ENCODE measurements at places on chromosomes 2 and 18.

DNA sequence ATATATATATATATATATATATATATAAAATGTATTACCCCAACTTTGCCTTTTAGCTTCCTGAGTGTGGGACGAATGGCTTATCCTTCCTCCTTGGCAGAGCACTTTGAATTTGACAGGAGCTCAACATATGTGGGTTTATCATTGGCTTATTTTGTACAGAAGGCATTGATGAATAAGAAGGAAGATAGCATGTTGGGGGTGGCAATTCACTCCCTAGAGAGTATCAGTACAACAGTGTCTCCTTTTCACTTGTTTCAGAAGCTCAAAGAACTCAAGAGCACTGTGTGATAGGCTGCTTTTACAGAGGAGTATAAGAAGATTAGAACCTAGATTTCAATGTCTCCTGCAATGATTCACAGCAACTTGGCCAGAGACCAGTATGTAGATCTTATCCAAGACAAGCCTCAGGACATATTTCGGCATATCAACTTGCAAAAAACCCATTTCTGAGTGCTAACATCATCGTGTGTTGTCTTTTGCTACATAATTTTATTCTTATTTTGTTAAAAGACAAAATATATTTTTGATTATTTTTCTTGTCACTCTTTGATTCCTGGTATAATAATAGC lies 345.8 kb downstream of the SOCS6 start:
- no peak for DNase-seq

DNA sequence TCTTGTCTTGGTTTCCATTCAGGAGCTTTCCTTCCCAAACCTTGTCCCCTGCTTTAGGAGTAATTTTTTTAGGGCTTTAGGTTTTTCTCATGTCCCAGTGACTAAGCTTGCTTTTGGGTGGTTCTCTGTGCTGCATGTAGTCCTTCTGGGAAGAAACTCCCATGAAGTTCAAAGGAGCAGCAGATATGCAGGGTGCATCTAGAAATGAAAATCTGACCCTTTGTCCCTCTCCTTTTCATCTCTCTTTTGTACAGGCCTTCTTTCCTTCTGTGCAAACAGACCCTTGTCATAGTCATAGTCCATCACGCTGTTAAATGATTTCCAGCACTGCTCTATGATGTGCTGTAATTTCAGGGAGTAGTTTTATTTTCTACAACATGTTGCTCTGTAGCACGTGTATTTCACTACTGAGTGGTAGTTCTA lies 20.4 kb downstream of the FMNL2 start:
- DNase-seq: no peak

DNA sequence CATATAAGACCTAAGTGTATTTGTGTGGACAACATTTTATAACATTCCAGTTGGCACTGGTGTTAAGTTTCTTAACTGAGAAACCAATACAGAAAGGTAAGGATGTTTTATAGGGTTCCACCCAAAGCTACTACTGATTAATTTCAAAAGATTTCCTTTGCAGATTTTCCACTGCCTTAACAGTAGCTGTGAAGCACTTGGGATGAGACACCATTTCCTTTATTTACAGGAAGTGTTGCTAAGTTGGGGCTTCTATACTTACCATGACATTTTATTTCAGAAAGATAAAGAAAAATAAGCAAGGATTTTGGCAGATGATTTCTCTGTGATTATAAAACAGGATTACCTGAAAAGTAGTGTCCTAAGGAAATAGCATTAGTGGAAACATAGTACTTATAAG lies 234.3 kb downstream of the CALCRL start:
- no peak for DNase-seq

DNA sequence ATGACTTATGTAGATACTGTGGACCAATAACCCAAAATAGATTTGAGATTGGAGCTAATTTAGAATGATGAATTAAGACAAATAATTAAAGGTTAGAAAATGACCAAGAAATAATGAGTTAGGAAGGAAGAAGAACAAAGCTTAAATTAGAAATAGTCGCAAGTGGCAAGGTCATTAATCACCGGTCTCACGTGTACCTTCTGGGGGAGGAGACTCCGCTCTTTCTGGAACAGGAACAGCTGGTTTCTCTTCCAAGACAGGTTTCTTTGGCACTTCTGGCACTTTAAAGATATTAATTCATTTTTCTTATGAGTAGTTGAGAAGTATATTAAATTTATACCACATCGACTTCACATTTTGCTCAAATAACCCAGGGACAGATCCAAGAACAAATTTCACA lies 156.7 kb downstream of the TTN start:
- no peak for DNase-seq

DNA sequence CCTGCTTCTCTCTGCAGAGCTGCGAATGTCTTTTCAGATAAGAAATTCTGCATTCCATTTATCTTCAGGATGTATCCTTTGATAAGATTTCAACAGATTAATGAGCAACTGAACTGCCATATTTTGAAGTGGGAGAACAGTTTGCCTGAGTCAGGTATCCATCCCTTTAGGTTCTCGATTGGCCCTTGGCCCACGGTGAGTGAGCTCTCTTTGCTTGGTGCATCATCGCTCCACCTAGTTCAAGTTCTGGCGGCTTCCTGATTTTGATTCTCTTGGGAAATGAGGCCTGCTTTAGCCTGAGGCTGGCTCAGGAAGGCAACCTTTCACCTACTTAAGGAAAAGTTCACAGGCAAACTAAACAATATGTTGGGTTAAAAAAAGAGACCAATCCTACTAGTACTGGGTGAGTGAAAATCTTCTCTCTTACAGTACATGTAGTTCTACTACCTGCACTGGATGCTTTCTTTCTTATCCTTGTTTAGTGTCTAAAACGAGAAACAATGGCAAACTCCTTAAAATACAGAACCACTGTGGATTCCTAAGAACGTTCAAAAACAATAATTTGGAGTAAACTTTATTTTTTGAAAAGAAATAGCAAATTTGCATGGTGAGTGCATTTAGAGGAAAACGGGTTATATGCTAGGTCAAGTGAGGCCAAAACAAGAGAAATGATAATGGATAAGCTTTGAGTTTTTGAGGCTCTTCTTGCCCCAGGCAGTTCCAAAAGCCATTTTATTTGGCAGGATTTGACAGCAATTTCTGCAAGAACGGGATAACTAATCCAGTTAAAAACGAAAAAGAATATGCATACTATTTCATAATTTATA lies 837 bp upstream of the ACSL3 start:
- DNase-seq: peak; percentile 62

- no peak for DNase-seq
Measured at GRCh38 chr2:204228169-204228886, 291.8 kb downstream of the ICOS start.

Data from EL (cell line).